ENCODE measurements at places on chromosomes 11 and 22. TPM values are rescaled to one million over a fixed set of nuclear protein-coding genes. Genes with fewer than 3 reads are reported as not detected.
A peak's percentile ranks its signal among the peaks of the same experiment; 100 is the strongest.

- DNase-seq: no peak
Measured at GRCh38 chr22:27514601-27515523, 286.7 kb downstream of the MN1 start.

GRCh38 chr22:19735665-19736510, 12.5 kb downstream of the GP1BB start:
- DNase-seq: no peak

- no peak for DNase-seq
Measured at GRCh38 chr22:30332551-30332950, 5.8 kb upstream of the TBC1D10A start.

GRCh38 chr11:35558513-35558912, 33.1 kb upstream of the PAMR1 start:
- DNase-seq: no peak

DNA sequence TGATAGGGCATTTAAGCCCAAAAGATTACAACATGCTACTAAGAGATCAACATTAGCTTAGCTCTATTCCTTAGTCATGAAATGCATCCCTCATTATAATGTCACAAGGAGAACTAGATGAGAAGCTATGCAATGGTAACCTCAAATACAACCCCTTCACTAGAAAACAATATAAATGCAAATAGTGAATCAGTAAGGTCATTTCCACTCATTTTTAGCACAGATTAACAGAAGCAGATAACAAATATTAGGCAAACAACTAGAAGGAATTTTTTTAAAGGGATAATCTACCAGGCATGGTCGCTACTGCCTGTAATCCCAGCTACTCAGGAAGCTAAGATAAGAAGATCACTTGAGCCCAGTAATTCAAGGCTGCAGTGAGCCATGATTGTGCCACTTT, 28.2 kb downstream of the SIK3 start:
- no peak for DNase-seq

The BIK gene
- 0.66 TPM for polyA plus RNA-seq

The FAM76B gene
- 23.2 TPM for polyA plus RNA-seq

The HBD gene
- not detected for polyA plus RNA-seq

DNA sequence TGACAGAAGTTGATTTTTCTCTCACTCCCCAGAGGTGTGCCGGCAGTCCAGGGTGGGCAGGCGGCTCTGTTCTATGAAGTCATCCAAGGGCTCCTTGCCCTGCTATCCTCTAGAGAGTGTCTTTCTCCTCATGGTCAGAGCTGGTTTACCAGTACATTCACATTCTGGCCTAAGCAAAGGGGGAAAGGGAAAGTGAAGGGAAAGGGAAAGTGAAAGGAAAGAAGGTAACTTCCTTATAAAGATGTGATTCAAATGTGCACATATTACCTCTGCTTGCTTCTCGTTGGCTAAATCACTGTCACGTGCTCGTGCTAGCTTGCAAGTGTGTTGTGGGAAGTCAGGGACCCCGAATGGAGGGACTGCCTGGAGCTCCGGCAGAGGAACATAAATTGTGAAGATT, 2.9 kb upstream of the HTATIP2 start:
- no peak for DNase-seq

The OR4C3 gene
- not detected for polyA plus RNA-seq

- DNase-seq: no peak
Measured at GRCh38 chr11:65131417-65131776, 2.9 kb downstream of the SYVN1 start.

GRCh38 chr11:117226388-117227385, 5.2 kb downstream of the PCSK7 start:
- peak; percentile 84 for DNase-seq

- DNase-seq: peak; percentile 67
Measured at GRCh38 chr11:129992161-129992944, 10.3 kb downstream of the PRDM10 start.

- no peak for DNase-seq
Measured at GRCh38 chr22:45997077-45997776, 20.3 kb upstream of the WNT7B start.

DNA sequence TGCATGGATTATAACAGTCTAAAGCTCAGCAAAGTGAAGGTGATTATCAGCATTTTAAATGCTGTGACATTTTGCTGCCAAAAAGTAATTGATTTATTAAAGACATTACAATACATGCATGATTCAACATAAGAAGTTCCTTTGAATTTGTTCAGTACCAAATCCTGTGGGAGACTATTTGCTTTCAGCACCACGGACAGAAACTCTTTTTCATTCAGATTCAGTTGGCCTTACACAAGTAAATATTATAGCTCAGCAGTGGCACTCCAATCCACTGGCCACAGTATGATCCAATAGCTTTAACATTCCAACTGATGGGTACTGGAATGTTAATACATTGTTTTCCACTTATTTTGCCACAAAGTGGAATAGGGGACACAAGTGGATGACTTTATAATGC, 806.7 kb downstream of the NTM start:
- DNase-seq: no peak

GRCh38 chr11:63020671-63021291, 5.1 kb upstream of the SLC22A8 start:
- peak; percentile 45 for DNase-seq

DNA sequence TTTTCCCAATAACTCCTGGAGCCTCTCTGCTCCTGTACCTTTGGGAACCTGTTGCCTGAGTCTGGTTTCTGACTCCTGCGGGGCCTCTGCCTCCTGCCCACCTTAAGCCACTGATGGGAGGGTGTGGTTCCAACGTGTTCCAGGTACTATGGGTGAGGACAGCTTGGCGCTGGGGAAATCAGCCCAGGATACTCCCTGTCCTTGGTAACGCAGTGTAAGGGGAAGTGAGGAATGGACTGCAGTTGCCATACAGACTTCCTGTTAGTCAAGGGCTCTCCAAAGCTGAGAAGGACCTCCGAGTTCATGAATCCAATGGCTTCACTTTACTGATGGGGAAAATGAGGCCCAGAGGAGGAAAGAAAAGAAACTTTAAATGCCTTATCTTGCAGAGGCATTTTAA, 1.2 kb upstream of the MARK2 start:
- DNase-seq: no peak

The LRRC32 gene
- 0.19 TPM for polyA plus RNA-seq

The CCND1 gene
- 285 TPM for polyA plus RNA-seq

The AQP11 gene
- 1.9 TPM for polyA plus RNA-seq

The OR5B12 gene
- not detected for polyA plus RNA-seq

- DNase-seq: no peak
Measured at GRCh38 chr11:46003572-46003971, 81.1 kb downstream of the LARGE2 start.

- peak; percentile 30 for DNase-seq
Measured at GRCh38 chr11:10444725-10445315, 10.2 kb upstream of the AMPD3 start.

GRCh38 chr22:33519071-33519973, 401.0 kb downstream of the LARGE1 start:
- peak; percentile 69 for DNase-seq

The PRG2 gene
- polyA plus RNA-seq: not detected

DNA sequence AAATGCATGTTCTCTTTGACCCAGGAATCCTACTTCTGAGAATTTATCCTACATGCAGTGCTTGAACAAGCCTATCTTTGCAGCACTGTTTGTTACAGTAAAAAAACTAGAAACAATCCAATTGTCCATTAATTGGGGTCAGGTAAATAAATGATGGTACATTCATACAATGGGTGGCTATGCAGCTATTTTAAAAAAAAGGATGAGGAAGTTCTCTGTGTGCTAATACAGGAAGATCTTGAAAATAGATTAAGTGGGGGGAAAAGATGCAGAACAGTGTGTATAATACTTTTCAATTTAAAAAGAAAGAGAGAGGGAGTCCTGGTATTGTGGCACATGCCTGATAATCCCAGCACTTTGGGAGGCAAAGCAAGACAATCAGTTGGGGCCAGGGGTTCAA, 9.5 kb upstream of the CREB3L1 start:
- no peak for DNase-seq

DNA sequence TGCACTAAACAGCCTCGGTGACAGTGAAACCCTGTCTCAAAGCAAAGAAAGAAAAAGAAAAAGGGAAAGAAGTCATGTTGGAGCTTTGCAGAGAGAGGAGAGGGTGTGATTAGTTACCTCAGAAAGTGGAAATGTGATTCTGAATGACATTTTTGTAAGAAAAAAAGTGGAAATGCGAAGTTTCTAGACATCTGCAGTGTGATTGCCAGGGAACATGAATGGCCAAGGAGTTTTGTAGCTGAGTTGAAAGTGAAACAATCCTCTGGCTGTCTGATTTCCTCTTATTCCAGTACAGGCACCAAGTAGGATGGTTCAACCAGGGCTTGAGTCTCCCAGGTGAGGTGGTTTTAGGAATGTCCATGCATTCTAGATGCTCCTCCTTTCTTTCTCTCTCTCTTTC, 17.8 kb upstream of the SYVN1 start:
- no peak for DNase-seq

DNA sequence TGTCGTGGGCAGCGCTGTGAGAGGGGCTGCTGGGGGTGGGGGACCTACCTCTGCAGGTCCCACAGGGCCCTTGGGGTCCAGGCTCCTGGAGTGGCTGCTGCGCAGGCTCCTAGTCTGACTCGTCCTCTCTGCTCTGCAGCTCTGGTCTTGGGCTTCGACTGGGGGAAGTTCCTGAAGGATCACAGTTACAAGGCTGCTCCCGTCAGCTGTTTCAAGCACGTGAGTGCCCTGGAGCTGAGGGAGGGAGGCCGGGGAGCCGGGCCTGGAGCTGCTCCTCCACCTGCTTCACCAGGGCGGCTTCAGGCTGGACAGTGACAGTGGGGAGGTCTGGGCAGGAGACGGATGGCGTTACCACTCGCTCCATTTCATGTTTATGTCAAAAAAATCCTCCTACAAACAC, 11.9 kb downstream of the L3MBTL2 start:
- DNase-seq: no peak

The SMIM35 gene
- polyA plus RNA-seq: not detected

DNA sequence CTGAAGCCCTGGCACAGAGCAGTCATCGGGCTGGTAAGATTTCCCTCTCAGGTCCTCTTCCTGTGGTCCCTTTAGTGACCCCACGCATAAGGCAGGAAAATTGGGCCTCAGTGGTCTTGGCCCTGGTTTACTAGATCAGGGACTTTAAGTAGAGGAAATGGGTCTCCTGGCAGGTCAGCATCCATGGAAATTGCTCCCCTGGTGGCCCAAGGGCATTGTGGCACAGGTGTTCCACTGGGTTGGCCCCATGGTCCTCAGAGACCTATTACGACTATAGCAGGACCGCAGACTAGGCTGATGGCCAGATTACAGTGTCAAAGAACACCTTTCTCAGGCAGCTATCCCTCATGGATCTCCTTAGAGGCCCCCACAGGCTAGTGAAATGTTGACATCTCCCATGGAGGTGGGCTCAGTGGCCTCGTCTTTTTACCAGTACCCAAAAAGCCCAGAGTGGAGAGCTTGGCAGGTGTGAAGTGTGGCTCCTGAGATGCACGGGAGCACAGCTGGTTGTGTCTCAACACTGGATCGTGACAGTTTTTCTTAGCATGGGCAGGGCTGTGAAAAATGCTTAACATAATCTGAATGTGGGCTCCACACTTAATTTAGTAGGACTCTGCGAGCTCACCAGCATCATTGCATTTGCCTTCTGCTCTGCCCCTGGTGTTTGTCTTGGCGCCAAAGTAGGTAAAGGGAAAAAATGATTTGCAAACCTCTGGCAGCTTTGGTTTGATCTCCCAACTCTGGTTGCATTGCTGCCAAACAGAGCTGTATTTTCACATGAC, 74.2 kb downstream of the ZBTB16 start:
- DNase-seq: no peak

DNA sequence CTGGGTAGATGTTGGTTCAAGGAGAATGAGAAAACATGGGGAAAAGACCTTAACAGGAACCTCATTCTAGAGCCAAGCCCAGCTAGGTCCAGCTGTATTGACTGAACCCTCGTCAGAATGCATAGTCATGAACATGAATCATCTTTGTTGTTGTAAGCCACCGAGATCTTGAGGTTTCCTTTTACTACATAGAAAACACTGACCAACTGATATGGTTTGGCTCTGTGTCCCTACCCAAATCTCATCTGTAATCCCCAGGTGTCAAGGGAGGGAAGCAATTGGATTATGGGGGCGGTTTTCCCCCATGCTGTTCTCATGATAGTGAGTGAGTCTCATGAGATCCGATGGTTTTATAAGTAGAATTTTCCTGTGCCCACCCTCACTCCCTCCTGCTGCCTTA, 19.4 kb upstream of the PHOX2A start:
- no peak for DNase-seq

The LDLRAD3 gene
- 10.6 TPM for polyA plus RNA-seq

DNA sequence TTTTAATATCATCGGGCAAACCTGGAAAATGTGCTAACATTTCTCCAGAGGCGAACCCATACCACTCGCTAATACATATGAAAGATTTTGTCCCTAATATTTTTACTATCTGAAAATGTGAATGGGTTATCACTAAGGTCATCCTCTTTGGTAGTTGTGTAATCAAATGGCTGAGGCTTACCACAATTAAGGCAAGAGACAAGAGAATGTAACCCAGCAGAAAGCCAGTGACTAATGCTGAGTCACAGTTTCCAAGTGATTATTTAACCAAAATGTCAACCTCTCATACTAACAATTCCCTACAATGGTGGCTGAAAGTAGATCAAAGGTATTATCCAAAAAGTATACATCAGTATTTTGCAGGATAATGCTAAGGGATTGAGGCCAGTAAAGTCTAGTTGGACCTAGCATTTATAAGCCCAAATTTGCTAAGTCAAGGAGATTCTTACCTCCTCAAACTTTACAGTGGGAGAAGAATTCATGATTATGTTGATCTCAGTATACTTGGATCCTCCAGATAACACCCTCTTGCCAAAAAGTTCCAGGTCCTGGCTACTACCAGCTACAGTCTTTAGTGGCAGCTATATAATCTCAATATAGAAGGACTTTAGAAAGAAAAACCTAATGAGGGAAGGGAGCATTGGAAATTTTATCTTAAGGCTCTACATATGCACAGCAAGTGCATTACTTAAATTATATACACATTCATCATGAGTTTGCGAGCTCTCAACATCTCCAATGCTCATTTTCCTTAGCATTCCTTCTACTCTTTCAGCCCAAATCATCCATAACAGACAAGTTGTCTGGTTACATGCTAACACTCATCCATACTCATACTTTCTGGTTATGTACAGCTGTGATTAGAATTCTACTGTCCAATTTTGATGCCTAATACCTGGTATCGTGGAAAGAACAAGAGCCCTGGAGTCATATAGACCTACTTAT, 25.4 kb downstream of the SIK3 start:
- no peak for DNase-seq

- DNase-seq: peak; percentile 14
Measured at GRCh38 chr11:131372234-131372962, 2.0 kb downstream of the NTM start.

DNA sequence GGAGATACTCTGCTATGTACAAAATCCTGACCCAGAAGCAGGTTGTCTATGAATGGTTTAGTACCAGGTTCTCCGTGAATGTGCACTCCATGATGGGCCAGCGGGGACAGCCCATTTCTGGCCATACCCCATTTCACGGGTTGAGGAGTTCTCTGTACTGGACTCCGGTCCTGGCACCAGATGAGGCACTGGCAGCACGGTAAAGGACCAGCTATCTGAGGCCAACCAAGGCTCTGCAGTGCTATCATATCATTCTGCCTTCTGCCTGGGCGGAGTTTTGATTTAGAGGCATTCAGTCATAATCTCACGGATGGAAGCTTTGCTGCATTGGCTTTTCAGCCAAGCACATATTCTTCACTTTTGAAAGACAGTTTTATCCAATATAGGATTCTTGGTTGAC, 18.5 kb upstream of the KMT5B start:
- no peak for DNase-seq

The CADM1 gene
- 11.4 TPM for polyA plus RNA-seq

The RFPL3 gene
- not detected for polyA plus RNA-seq

The APOL5 gene
- not detected for polyA plus RNA-seq
